HCT116 (cell line): ENCODE measurements at places on chromosomes 11 and 22. TPM values are rescaled to one million over a fixed set of nuclear protein-coding genes. Genes with fewer than 3 reads are reported as not detected.

EPS8L2 gene
- 157 TPM for total RNA-seq

OR2AG1 gene
- total RNA-seq = not detected

TSSK2 gene
- not detected for total RNA-seq

TMEM25 gene
- total RNA-seq = 27.0 TPM

TEX12 gene
- not detected for total RNA-seq

CDON gene
- 16.9 TPM for total RNA-seq

MOGAT2 gene
- total RNA-seq = 0.12 TPM

TTLL12 gene
- 100 TPM for total RNA-seq

UEVLD gene
- total RNA-seq = 13.7 TPM

DNA sequence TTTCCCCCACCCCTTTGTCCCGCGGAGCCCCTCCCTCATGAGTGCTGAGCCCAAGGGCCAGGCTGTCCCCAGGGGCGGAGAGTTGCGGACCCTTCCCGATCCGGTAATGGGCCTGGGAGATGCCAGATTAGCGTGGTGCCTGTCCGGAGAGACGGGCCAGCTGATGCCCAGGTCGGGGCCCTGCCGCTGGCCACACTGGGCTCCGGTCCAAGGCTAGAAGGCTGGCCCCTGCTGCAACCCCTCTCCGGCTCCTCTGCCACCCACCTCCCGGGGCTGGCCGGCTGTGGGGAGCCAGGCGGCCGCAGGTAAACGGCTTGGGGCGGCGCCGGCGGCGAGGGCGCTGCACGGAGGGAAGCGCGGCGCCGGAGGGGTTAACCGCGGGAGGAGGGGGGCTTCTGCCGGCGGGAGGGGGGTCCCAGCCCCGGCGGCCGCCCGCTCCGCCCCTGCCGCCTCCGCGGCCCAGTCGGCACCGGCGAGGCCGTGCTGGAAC lies at the start of gene KCNK4:
TSS of gene KCNK4 (plus strand) at position 41 of the 490 bp plus-strand sequence. CDS start 1,717 bp downstream, outside the sequence.
- no peaks in the 10 kb centered on the region for H3K36me3 ChIP-seq
- peaks cover 8% of the 10 kb centered on the region for H3K4me1 ChIP-seq
- no peak for DNase-seq
- no peak within 1 kb of the TSS for H3K27ac ChIP-seq
- H3K27me3 ChIP-seq = no peaks in the 10 kb centered on the region
- no peak within 1 kb of the TSS for H3K4me3 ChIP-seq

DNA sequence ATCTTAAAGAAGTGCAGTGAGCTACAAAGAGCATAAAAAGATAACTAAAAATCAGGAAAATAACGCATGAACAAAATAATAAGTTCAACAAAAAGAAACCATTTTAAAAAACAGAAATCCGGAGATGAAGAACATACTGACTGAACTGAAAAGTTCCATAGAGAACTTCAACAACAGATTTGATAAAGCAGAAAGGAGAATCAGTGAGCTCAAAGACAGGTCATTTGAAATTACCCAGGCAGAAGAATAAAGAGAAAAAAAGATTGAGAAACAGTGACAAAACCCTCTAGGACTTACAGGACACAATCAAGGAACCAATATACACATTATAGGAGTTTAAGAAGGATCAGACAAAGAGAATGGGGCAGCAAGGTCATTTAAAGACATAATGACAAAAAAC lies 334.3 kb downstream of the NTM start:
- no peak for DNase-seq
- no peaks in the 10 kb centered on the region for H3K27me3 ChIP-seq
- H3K4me3 ChIP-seq = no peak overlapping the region
- H3K36me3 ChIP-seq = no peaks in the 10 kb centered on the region

DNA sequence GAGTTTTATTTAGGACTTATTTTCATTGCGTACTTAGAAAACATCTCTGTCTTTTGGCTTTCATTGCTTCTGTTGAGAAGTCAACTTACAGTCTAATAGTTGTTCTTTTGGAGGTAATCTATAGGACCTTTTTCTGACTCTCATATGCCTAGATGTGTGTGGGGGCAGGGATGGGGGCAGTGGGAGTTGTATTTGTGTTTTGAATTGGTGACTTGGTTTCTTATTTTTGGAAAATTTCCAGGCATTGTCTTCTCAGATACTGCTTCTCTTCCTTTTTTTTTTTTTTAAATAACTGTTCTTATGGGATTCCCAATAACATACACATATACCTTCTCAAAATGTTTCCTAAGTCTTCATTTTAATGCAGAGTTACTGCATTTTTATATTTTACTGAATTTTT lies 58.0 kb downstream of the FAR1 start:
- H3K36me3 ChIP-seq = peaks cover 18% of the 10 kb centered on the region; the same call in 1 of the 2 replicates
- H3K27me3 ChIP-seq = no peaks in the 10 kb centered on the region
- no peak overlapping the region for H3K27ac ChIP-seq
- no peak overlapping the region for H3K4me3 ChIP-seq
- DNase-seq = no peak
- no peaks in the 10 kb centered on the region for H3K4me1 ChIP-seq

DNA sequence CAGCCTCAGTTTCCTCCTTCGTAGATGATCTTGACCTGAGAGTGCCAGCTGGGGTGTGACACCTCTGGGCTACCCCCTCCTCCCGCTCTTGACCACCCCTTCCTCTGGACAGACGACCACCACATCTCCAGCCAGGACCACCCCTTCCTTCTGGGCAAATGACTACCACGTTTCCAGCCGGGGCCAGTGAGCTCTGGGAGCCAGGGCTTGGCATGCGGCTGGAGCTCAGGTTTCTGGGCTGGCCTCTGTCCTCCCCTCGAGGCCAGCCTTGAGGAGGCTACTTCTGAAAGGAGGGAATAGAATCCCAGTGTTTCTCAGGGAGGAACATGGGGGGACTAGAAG lies 120.9 kb downstream of the KCNQ1OT1 start:
- H3K27me3 ChIP-seq = no peaks in the 10 kb centered on the region
- H3K27ac ChIP-seq = no peak overlapping the region
- H3K4me3 ChIP-seq = no peak overlapping the region
- H3K4me1 ChIP-seq = 0 out of 2 replicates have a peak, but pooled peaks cover 4% of the 10 kb centered on the region
- no peak for DNase-seq
- no peaks in the 10 kb centered on the region for H3K36me3 ChIP-seq

- no peaks in the 10 kb centered on the region for H3K27me3 ChIP-seq
- no peaks in the 10 kb centered on the region for H3K36me3 ChIP-seq
- peak overlapping the region; percentile 18; the same call in 1 of the 2 replicates for H3K27ac ChIP-seq
- DNase-seq = no peak
- H3K4me1 ChIP-seq = peaks cover 19% of the 10 kb centered on the region; the same call in 1 of the 2 replicates
These were observed 255 bp upstream of the SYNGR1 start for GRCh38 chr22:39349506-39349966.

DNA sequence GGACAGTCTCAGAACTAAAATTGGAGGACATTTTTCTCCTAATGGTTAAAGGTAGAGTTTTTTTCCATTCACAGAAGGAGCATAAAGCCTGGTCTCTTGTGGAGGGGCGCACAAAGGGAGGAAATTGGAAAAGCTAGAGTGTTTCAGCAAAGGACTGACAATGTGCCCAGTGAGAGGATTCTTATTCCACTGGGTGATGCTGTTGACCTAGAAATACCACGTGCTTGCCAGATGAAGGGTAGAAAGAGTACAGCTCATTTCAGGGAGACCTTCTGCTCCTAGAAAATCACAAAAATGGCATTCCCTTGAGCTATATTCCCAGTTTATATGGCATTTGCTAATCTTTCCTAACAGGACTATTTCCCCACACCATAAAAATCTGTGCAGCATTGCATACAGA lies 21.1 kb downstream of the MS4A6E start:
- no peak overlapping the region for H3K4me3 ChIP-seq
- H3K36me3 ChIP-seq = no peaks in the 10 kb centered on the region
- DNase-seq = no peak
- H3K27ac ChIP-seq = no peak overlapping the region

DNA sequence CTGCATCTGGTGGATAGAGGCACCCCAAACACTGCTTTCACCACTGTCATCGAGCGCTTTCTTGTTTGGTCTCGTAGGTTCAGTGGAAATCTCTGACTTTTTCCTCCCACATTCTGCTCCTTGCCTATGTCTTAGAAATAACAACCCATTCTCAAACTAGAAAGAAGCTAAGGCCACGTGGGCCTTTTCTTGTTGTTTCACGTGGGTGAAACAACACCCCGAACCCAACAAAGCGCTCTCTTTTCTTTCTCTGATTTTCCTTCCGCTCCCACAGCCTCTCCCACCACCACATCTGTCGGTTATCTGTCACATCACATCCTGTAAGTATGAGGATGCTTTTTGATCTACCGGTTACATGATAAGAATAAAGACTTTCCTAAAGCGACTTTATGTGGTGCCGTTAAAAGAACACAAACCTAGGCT lies 77.1 kb downstream of the LINC01488 start:
- no peaks in the 10 kb centered on the region for H3K36me3 ChIP-seq
- no peak overlapping the region for H3K27ac ChIP-seq
- no peak for DNase-seq
- H3K4me1 ChIP-seq = no peaks in the 10 kb centered on the region
- H3K27me3 ChIP-seq = no peaks in the 10 kb centered on the region

DNA sequence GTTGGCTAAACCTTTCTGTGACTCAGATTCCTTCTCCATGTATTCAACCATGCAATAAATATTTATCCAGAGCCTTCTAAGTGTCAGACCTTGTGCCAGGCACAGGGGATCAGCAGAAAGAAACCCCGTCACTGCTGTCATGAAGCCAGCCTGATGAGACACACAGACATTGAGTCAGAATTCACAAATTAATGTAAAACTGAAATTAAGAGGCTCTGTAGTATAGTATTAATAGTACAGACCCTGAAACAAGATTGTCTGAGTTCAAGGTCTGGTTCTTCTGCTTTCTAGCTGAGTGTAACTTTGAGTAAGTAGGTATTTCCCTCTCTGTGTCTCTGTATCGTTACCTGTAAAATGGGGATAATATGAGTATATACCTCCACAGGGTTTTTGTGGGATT lies 46.9 kb downstream of the ME3 start:
- H3K27me3 ChIP-seq = no peaks in the 10 kb centered on the region
- no peak overlapping the region for H3K4me3 ChIP-seq
- H3K36me3 ChIP-seq = no peaks in the 10 kb centered on the region
- DNase-seq = no peak
- H3K4me1 ChIP-seq = no peaks in the 10 kb centered on the region

GRCh38 chr11:114959953-114960505 lies 281.7 kb downstream of the NXPE2 start:
- H3K27me3 ChIP-seq = no peaks in the 10 kb centered on the region
- H3K27ac ChIP-seq = no peak overlapping the region
- no peaks in the 10 kb centered on the region for H3K4me1 ChIP-seq
- H3K4me3 ChIP-seq = no peak overlapping the region
- no peaks in the 10 kb centered on the region for H3K36me3 ChIP-seq

- DNase-seq = no peak
- no peaks in the 10 kb centered on the region; the same call in 1 of the 2 replicates for H3K36me3 ChIP-seq
- H3K4me1 ChIP-seq = no peaks in the 10 kb centered on the region
- no peaks in the 10 kb centered on the region for H3K27me3 ChIP-seq
These were observed 17.5 kb downstream of the OSBPL5 start for GRCh38 chr11:3147626-3148025.

DNA sequence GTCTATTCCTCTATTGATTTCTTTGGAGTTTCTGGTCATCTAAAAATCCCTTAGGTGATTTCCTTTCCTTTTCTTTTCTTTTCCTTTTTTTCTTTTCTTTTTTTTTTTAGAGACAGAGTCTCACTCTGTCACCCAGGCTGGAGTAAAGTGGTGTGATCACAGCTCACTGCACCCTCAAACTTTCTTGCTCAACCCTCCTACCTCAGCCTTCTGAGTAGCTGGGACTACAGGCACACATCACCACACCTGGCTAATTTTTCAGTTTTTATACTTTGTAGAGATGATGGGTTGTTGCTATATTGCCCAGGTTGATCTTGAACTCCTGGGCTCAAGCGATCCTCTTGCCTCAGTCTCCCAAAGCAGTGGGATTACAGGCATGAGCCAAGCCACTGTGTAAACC lies 1.9 kb upstream of the C11orf52 start:
- H3K4me3 ChIP-seq = no peak overlapping the region
- peaks cover 17% of the 10 kb centered on the region for H3K4me1 ChIP-seq
- DNase-seq = no peak
- H3K27ac ChIP-seq = no peak overlapping the region

GRCh38 chr22:29382580-29383302 lies 5.6 kb downstream of the AP1B1 start:
- H3K4me3 ChIP-seq = no peak overlapping the region
- no peak for DNase-seq
- no peak overlapping the region for H3K27ac ChIP-seq
- no peaks in the 10 kb centered on the region; the same call in none of the 2 replicates for H3K36me3 ChIP-seq
- H3K4me1 ChIP-seq = peaks cover 24% of the 10 kb centered on the region; the same call in 1 of the 2 replicates

- no peak overlapping the region for H3K4me3 ChIP-seq
- no peak for DNase-seq
- no peaks in the 10 kb centered on the region for H3K27me3 ChIP-seq
These were observed 109.4 kb upstream of the KIRREL3 start for GRCh38 chr11:127109796-127110480.

DNA sequence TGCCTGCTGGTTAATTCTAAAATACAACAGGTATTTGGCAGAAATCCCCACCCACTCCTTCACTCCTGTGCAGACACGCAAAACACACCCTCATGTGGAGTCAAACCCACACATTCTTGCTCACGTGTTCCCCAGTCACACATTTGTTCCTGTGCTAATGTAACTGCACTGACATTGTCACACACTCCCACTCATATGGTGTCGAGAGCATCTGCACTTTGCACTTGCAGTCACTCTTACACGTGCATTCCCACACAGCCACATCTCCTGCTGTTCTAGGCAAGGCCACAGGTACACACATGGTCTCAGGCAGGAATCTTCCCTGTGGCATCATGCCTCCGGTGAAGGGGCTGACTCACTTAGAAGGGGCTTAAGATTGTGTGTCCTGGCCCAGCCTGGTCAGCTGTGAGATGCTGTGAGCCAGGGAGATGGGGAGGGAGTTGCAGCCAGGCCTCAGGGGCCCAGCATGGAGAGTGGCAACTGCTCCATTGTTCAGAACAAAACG lies 395.0 kb downstream of the TENM4 start:
- no peak overlapping the region for H3K4me3 ChIP-seq
- H3K27me3 ChIP-seq = peaks cover 12% of the 10 kb centered on the region; the same call in 1 of the 2 replicates
- no peaks in the 10 kb centered on the region for H3K36me3 ChIP-seq
- H3K4me1 ChIP-seq = no peaks in the 10 kb centered on the region
- H3K27ac ChIP-seq = no peak overlapping the region

DNA sequence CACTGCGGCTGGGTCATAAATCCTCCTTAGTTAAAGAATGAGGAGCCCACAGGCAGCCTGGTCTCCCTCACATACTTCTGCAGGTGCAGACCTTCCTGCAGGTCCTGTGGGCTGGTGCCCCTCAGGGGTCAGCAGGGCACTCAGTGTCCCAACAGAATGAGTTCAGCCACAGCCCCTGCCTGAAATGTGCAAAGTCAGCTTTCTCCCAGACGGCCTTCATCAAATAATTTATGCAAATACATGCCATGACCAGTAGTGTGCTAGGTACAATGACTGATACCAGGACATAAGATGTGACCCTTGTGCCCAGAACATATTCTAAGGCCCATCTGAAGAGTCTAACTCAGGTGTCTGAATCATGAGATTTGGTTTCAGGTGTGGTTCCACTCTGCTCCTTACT lies 703.4 kb downstream of the TBC1D22A start:
- no peaks in the 10 kb centered on the region for H3K36me3 ChIP-seq
- no peak overlapping the region for H3K27ac ChIP-seq
- H3K4me3 ChIP-seq = no peak overlapping the region
- H3K27me3 ChIP-seq = 0 out of 2 replicates have a peak, but pooled peaks cover 16% of the 10 kb centered on the region

GRCh38 chr11:132452616-132453015 lies 1079.7 kb downstream of the OPCML start:
- no peaks in the 10 kb centered on the region for H3K36me3 ChIP-seq
- no peak overlapping the region for H3K27ac ChIP-seq
- no peaks in the 10 kb centered on the region for H3K4me1 ChIP-seq
